ENCODE measurements at places on chromosomes 4 and X.

GRCh38 chr4:186666750-186667149 is 56.9 kb downstream of the FAT1 start:
- no peak for DNase-seq

DNA sequence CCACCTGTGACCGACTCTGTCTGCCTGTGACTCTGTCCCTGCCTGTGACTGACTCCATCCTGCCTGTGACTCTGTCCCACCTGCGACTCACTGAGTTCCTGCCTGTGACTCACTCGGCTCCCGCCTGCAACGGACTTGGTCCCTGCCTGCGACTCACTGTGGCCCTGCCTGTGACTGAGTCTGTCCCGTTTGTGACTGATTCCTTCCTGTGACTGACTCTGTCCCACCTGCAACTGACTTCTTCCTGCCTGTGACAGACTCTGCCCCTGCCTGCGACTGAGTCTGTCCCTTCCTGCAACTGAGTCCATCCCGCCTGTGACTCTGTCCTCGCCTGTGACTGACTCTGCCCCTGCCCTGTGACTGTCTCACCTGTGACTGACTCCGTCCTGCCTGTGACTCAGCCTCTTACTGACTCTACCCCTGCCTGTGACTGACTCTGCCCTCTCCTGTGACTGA is 9.6 kb upstream of the UVSSA start:
- DNase-seq, result no peak

GRCh38 chr4:68162196-68162595 is 32.5 kb upstream of the TMPRSS11F start:
- DNase-seq, result no peak

- no peak for DNase-seq
These were observed 15.1 kb upstream of the GABRA2 start for GRCh38 chr4:46404981-46405380.

GRCh38 chr4:47837094-47837907 is 566 bp downstream of the CORIN start:
- DNase-seq, result no peak

DNA sequence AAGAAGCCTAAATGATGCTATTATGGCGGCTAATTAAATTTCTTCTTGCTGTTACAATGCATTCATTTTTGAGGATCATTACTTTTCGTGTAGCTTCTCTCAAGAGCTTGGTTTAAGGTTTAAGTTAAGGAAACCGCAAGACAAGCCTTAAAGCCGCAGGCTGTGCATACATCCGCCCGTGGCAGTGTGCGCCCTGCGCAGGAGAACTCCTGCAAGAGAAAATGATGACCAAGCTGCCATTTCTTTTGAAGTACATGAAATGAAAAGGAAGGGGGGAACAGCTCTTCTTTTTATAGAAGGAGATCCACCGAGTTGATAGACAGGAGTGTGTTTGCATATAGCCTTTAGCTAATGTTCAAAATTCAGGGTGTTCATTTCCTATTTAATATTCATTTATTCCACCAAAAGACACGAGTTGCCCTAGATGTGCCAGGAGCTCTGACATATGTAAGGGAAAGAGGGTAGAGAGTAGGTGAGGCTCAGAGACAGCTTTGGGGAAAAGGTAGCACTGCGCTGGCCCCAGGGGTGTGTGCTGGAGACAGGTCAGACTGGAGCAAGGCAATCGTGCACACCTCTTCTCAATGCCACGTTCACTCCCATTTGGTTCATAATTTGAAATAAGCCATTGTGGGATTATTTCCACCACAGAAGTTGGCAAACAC is 112.1 kb upstream of the LDB2 start:
- no peak for DNase-seq

DNA sequence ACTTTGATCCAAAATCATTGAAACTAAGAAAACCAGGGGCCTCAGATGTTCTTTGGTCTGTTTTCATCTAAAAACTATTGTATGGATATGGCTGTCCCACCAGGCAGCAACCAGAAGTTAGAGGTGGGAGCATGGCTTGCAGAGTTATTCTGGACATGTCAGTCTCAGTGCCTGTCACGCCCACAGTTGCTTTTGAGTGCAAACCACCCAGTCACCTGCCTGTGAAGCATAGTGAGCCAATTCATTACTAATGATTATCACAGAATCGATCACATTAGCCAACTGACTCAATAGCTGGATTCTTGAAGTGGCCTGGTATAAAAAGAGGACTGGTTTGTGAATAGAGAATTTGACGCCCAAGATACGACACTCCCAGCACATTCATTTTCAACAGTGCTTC is 104.2 kb upstream of the SORBS2 start:
- no peak for DNase-seq

DNA sequence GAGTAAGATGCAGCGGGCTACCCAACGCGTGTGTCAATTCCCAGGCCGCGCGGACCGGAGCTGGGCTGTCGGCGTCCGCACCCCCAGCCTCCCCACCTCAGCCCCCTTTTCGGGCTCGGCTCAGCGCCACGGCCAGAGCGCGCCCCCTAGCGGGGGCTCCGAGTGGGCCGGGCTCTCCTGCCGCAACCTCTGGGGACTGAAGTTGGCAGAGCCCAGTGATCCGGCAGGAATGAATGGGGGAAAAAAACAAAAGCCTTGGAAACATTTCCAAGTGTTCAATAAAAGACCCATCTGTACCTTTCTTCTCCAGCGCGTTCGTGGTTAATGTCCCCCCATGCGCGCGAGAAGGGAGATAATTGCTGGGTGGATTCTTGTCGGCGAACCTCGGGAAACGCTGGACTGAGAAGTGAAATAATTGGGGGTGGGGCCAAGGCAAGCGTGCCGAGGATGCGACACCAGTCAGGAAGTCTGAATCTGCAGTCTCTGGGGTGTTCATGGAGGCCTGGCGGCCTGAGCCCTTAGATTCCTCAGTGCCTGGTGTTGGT is 5.2 kb upstream of the ARX start:
- no peak for DNase-seq

DNA sequence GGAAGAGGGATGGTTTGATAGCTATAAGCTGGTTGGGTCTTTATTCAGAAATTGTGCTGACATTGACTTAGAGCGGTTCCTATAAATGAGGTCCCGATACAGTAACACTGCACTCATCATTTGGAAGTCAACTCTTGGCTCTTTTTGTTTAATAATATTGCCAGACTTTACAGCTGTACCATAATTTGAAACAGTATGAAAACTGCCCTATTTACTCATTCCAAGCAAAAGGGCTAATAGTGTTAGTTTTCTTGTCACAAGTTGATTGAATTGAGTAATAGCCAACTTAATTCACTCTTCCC is 128.4 kb upstream of the LIMCH1 start:
- no peak for DNase-seq

GRCh38 chr4:165294907-165295306 is 32.6 kb upstream of the MSMO1 start:
- DNase-seq, result peak; percentile 25

- DNase-seq, result no peak
These were observed 417.1 kb upstream of the GALNT7 start for GRCh38 chr4:172751550-172751949.

DNA sequence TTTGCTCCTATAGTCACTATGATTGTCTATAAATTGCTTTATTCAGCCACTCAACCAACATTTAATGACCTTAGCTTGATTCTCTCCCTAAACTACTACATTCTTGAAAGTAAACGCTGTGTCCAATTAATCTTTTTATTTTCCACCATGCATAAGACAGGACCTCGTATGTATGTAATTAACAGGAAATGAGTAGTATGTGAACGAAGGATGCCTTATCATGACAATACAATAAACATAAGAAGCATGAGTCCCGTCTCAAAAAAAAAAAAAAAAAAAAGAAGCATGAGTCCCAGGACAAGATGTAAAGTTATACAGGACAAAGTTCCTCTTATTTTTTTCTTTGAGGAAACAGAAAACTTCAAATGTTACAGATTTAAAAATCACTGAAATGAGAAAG is 92.5 kb downstream of the PPP3CA start:
- no peak for DNase-seq

DNA sequence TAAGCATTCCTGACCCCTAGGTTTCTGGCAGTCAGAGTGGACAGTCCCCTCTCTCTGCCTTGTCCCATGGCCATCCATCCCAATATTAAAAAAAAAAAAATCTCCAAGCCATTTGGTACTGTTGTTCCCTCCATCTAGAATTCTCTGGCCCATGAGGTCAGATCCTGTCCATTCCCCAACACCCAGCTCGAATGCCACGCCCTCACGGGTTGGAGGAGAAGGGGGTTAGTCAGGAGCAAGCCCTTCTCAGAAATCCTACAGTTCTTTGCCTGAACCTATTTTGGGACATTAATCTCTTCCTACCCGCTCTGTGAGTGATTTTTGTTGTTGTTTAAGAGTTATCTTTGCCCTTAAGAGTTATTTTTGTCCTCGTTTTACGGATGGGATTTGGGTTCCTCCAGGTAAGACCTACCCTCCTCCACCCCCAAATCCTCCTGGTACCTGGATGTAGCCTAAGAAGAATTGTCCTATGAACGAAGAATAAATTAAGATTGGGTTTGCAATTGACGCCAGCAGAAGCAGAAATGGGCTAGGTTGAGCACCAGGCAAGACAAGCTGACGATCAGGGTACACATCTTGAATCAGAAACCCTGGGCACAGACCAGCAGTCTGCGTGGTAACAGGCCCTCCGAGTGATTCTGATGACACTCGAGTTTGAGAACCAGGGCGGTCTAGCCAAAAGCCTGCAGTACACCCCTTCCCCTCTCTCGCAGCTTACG is 977 bp downstream of the RNF175 start:
- DNase-seq, result no peak

- DNase-seq, result no peak
These were observed 281.6 kb downstream of the KLHL13 start for GRCh38 chrX:117835034-117835433.

- DNase-seq, result no peak
These were observed 128.7 kb upstream of the GALNT7 start for GRCh38 chr4:173039617-173040577.

DNA sequence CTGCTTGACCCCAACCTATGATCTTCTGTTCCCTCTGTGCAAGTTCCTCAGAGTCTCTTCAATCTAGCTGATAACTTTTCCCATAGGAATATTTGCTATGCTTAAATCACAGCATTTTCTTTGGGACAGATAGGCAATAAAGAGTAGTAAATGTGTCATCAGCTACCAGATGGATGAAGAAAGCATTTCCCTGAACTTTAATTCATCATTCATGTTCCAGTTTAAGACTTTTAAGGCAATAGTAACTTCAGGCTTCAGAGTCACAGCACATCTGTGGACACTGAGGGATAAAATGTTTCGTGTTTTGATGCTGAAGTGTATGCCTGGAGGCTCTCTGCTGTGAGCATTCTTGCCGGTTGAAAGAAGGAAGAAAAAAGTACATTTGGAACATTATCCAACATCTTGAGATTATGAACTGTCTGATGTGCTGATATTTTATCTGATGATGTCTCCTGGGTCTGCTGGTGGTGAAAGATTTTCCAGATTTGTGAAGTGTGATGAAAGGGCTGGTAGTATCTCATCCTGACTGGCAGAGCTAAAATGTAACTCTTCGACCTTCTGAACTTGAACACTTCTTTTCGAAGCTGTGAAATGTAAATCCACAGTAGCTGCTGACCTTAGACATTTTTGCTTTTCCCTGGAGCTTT is 133.7 kb downstream of the DCLK2 start:
- DNase-seq, result no peak

- no peak for DNase-seq
These were observed 41.6 kb upstream of the UGT2B7 start for GRCh38 chr4:69054578-69055200.

DNA sequence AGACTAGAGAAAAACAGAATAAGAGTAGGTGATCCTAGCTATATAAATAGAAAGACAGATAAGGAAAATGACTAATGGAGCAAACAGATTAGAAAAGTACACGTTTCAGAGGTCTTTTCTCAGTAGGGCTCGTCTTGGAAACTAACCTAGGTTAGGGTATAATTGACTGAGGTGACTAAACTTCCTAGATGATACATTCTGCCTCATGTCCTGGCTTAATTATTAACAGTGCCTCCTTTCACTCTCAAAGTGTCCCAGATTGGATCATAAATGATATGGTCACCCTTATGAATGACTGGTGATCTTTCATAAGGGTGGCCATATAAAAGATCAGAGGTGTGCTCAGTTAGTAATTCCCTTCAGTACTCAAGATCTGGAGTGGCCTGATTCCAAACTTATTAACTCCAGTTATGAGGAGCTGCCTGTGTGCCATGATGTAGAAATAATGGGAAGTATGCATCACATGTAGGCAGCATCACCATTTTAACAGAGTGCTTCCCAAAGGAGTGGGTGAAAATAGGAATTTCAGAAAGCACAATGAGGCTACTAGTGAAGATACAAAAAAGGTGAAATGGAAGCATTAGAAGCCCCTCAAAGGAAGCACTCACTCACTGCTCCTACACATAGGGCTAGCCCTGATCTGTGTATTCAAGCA is 14.7 kb upstream of the GRIA3 start:
- no peak for DNase-seq

GRCh38 chr4:154642373-154643009 is 30.0 kb upstream of the FGG start:
- no peak for DNase-seq

DNA sequence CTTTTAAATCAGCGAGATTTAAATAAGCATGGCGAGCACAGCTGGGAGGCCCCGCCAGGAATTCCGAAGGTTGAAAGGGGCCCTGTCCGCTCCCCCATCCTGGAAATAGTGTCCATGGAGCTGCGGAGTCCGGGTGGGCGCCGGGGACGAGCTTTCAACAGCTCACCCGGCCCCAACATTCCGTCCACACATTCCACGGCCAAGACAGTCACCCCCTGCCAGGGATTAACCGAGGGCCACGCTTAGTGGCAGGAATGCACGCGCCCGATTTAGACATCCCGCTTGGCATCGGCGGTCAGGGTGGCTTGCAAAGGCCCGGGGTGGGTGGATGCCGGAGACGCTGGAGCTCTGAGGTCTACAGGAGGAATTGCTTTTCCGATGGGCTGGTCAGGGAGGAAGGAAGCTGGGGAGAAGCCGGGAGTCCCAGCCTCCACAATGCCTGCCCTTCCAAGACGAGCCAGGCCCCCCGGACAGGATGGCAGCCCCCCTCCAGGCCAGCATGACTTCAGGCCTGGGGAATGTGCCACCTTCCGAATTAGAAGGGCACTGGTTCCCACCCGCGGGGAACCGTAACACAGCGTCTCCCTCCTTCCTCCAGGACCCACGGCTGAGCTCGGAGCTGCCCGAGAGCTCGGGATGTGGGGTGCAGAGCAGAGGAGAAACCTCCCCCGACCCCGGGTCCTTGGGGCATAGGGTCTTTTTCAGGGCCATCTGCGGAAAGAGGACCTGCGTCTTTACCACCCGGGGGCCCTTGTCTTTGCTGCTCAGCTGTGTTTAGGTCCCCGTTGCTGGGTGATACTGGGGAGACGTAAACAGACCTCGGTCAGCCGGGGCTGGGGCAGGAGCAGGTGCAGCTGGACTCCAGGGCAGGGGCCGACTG is 26.9 kb upstream of the PPP2R3B start:
- no peak for DNase-seq
